ENCODE measurements at places on chromosomes 4 and X.

DNA sequence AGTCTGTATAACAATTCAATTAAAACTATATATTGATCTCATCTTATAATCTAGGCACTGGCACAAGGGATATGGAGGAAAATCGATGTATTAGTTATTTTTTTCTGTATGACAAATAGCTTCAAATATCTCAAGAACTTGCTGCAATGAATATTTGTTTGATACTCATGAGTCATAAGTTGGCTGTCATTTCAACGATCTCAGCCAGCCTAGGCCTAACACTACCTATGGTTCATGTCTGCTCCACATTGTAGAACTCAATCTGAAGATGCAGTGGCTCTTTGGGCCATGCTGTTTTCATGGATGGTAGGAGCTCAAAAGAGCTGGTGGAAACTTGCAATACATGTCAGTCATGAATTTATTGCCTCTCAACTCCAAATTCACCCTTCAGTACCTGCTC, 44.7 kb downstream of the MAGEB17 start:
- DNase-seq = no peak

- no peak for DNase-seq
Observed at GRCh38 chrX:109312757-109313156, 169.1 kb downstream of the GUCY2F start.

DNA sequence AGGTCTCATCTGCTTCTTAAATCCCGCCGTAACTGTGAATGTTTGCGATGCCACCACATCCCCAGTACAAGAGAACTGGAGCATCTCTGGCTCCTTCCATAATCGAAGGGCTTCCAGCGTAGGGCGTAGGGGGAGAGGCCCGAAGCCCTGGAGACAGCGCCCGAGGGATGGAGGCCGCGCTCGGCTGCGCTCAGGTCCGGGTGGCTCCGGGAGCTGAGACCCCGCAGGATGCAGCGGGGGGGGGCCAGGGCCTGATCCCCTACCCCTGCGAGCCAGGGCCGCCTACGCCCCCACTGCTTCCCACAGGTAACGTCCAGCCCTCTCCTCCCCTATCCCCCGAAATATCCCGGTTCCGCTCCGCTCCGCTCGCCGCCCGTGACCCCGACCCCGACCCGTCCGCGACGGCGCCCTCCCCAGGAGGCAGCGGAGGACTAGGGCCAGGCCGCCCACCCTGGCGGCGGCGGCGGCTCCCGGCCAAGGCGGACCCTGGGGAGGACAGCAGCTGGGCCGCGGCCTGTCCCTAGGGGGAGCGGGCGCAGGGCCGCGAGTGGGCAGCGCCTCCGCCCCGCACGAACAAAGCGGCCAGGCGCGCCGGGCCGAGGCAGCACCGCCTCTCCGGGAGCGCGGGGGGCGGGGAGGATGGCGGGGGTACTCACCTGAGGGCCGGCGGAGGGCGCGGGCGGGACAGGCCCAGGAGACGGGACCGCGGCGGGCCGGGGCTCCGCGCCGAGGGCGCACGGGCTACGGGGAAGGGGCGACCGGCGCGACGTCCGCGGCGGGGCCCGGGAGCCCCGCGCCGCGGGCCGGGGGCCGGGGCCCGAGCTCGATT, 723 bp downstream of the WDFY3 start:
- peak; percentile 80 for DNase-seq

DNA sequence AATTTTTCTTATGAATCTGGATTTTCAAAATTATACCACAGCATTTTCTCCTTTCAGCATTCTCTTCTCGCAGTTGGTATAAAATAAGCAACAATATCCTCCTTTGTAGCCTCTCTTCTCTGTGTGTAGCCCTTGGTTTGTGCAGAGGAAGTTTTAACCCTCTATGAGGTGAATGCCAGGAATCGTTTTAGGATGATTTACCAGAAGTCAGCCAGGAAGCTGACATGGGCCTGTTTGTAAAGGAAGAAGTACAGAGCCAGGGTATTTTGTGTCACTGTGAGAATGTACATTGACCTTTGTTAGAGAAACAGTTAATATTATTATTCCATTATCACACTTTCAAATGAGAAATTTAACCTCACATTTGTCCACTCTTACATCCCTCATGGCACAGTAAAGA, 88.9 kb upstream of the RPL34 start:
- DNase-seq = no peak

GRCh38 chr4:153119626-153120025, 84.6 kb upstream of the TRIM2 start:
- no peak for DNase-seq

GRCh38 chrX:12421918-12422317, 283.6 kb downstream of the FRMPD4 start:
- no peak for DNase-seq

DNA sequence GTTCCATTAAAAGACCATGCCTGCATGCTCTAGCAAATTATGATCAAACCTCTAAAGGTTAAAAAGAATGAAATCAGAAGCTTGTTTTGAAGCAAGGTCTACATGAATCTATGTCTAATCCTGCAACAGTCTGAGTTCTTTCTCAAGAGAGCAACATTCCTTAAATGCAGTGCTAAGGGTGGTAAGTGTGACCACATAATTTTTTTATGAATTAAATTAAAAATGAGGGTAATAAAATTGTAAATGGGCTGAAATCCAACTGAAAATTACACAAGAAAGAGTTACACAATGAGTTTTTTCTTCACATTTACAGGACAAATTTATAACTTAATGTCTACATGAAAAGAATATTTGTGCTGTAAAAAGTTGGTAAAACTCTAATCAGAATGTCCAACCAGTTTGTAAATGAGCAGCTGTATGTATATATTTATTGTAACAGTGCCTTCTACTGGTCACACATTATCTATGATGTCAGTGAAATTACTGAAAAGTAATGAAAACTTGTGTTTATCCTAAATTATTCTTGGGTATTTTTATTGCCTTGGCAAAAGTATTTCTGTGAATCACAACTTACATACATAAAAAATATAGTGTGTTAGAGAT, 336.3 kb upstream of the PITX2 start:
- DNase-seq = no peak
